ENCODE measurements at places on chromosomes 3 and 15.

GRCh38 chr3:73580343-73580742 lies 44.4 kb downstream of the PDZRN3 start:
- DNase-seq = no peak

DNA sequence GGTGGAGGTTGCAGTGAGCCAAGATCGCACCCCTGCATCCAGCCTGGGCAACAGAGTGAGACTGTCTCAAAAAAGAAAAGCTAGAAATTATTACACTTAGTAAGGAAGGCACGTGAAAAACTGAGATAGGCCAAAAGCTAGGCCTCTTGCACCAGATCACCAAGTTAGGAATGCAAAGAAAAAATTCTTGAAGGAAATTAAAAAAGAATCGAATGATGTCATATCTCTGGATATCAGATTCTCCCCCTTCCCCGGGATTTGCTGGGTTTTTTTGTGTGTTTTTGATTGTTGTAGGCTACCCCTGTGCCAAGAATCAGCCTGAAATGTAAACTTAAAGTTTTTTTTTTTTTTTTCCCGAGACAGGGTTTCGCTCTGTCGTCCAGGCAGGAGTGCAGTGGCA lies 17.4 kb downstream of the PTPN23 start:
- DNase-seq = no peak

GRCh38 chr3:40387001-40387894 lies at the start of gene ENTPD3:
Gene ENTPD3 (plus strand): TSS chr3:40387184. CDS start chr3:40388058, 874 bp downstream.
- no peak for DNase-seq

GRCh38 chr3:122930063-122930997 lies 97.2 kb downstream of the SEMA5B start:
- DNase-seq = no peak

GRCh38 chr15:68679961-68680371 lies 101.2 kb downstream of the CORO2B start:
- no peak for DNase-seq

DNA sequence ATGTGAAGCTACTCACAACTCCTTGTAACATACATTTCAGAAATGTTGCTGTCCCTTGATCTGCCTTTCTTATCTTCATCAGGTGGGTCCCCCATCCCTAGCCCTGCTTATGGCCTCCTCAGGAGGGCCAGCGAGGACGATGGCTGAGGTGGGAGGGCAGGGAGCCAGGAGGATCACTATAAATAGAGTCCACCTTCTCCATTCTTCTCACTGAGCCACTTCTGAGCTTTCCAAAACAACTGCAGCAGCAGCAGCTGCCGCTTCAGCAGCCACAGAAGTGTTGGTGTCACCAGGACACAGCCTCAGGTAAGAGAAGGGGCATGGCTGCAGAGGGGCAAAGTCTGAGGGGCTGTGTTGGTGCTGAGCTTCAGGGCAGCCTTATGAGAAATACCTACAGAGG lies 53.5 kb downstream of the ANAPC13 start:
- DNase-seq = no peak

DNA sequence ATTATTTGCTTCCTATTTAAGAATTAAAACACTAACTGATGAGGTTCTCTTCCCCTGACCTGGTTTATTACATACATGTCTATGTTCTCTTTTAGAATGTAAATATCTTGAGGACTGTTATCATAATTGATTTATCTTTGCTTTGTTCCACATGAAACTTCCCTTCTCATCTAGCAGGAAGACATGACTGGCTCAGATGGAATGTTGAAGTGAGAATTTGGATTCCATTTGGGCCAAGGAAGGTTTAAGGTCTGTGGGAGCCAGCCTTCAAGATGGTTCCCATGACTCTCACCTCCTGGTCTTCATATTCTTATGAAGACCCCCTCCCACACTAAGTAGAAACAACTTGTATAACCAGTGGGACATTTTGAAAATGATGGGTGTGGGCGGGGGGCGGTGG lies 222.2 kb upstream of the GADL1 start:
- DNase-seq = no peak

- DNase-seq = no peak
These were observed 27.6 kb downstream of the FOXL2 start for GRCh38 chr3:138919325-138919724.

DNA sequence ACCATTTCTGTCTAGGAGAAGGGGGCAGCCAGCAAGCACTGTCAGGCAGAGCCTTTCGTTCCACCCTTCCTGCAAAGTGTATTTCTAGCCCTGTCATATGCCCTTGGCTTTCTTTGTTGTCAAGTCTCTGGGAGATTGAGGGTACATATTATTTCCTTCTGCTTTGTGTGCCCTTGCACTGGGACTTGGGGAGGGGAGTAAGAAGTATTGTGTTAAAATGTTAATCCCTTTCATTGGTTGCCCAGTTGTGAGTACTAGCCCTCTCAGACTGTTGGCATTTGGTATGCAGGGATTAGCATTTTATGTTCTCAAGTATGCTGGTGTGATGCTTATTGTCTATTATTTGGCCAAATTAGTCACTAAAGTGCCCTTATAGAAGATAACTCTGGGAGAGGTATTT lies 63.9 kb downstream of the RBM6 start:
- DNase-seq = no peak

DNA sequence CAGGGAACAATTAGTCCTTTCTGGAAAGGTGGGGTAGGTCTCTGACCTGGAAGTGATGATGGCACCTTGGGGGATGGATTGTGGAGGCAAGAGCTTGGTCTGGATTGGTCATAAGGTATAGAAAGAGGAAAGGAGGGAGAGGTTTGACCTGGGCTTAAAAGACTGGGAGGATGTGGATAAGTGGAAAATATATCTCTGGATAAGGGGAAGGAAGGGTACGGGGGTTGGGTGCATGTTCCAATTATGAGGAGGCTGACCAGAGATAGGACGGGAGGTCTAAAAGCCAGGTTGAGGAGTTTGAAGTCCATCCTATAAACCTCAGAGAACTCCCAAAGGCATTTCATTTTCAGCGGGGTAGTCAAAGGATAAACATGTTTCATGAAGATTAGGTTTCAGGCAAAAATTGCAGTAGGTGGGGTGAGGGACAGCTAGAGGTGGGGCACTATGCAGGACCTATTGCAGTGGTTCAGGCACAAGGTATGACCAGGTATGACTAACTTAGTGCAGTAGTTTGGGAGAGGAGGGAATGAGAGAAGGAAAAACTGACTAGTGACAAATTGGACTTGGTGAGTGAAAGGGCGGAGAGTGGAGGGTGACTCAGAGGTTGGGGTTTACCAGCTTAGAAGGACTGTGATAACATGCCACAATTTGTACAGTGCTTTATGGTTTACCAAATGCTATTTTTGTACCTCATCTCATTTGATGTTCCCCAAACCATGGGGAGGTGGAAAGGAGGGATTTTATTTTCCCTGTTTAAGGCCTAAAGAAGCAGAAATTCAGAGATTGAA lies 10.7 kb downstream of the PDE8A start:
- peak; percentile 86 for DNase-seq

- DNase-seq = no peak
These were observed 46.9 kb downstream of the RLBP1 start for GRCh38 chr15:89174476-89174875.

DNA sequence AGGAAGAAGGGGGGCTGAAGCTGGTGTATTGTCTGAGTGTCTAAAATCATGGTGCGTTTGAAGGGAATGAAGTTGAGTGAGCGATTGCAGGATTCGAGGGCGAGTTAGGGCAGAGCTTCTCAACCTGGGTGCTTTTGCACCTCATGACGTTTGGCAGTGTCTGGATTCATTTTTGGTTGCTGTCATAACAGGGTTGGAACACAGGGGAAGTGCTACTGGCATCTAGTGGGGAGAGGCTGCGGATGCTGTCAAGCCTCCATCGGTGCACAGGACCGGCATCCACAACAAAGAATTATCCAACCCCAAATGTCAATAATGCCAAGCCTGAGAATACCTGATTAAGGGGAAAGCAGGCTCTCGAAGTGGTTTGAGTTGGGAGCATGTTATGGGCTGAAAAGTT lies 120.0 kb downstream of the SLCO3A1 start:
- DNase-seq = no peak

GRCh38 chr3:37509069-37509468 lies 334.7 kb upstream of the LRRFIP2 start:
- no peak for DNase-seq

DNA sequence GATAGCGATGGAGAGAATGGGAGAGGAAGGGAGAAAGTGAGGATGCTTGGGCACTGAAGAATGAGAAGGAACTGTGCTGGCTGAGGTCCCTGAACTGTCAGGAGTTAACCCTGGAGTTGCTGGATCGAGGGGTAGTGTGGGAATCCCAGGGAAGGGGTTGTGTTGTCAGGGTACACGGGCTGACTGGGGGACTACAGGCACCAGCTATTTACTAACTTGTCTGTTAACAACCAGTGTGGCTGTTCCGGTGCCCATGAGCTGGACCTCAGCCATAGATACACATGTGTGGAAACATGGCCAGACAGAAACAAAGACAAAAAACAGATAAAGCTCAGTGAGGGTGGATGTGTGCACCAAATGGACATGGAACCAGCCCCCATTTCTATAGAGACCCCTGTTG lies 55.1 kb downstream of the GASK1A start:
- DNase-seq = no peak
